Cardiac atrium fibroblast (primary cell): ENCODE measurements at places on chromosomes 13 and 19. TPM values are rescaled to one million over a fixed set of nuclear protein-coding genes. Genes with fewer than 3 reads are reported as not detected.

Gene RNF6
- total RNA-seq = 21.5 and 27.1 TPM in 2 replicates

Gene ELSPBP1
- total RNA-seq = not detected in 2 replicates

Gene SLITRK6
- total RNA-seq = 1.4 TPM in 1 of 2 replicates, not detected in the other

Gene METTL21C
- total RNA-seq = not detected in 2 replicates

Gene SIGLEC12
- not detected in 2 replicates for total RNA-seq

Gene POSTN
- total RNA-seq = 1,807 and 2,554 TPM in 2 replicates

Gene SYCN
- not detected in 2 replicates for total RNA-seq

Gene KCNJ14
- total RNA-seq = 0.36 and 0.49 TPM in 2 replicates

Gene C5AR2
- total RNA-seq = not detected in 2 replicates

Gene ZSCAN1
- total RNA-seq = 0.54 TPM in 1 of 2 replicates, not detected in the other

Gene C1QTNF9
- not detected in 2 replicates for total RNA-seq

Gene GPC6
- total RNA-seq = 15.2 and 27.5 TPM in 2 replicates

Gene ZNF71
- 4.0 and 9.4 TPM in 2 replicates for total RNA-seq

Gene SLAIN1
- total RNA-seq = 0.65 TPM in 1 of 2 replicates, not detected in the other

Gene ZNF709
- 2.5 and 2.6 TPM in 2 replicates for total RNA-seq

Gene KLK5
- not detected in 2 replicates for total RNA-seq

Gene TLE2
- 20.1 and 49.1 TPM in 2 replicates for total RNA-seq

Gene TFPT
- total RNA-seq = 13.9 and 22.2 TPM in 2 replicates

Gene KIR2DL4
- total RNA-seq = not detected in 2 replicates

Gene CYP2S1
- total RNA-seq = 0.65 TPM in 1 of 2 replicates, not detected in the other

Gene UBE2L5
- total RNA-seq = not detected in 2 replicates

Gene ZNF816
- total RNA-seq = 3.8 and 23.7 TPM in 2 replicates

Gene CBY2
- not detected in 2 replicates for total RNA-seq

Gene CGB7
- 0.97 TPM in 1 of 2 replicates, not detected in the other for total RNA-seq

Gene CAPN12
- 2.8 TPM in 1 of 2 replicates, not detected in the other for total RNA-seq

Gene RNF17
- 0.32 TPM in 1 of 2 replicates, not detected in the other for total RNA-seq

Gene GRK1
- not detected in 2 replicates for total RNA-seq

Gene FOXA3
- not detected in 2 replicates for total RNA-seq

Gene ATP1A3
- 4.9 TPM in 1 of 2 replicates, not detected in the other for total RNA-seq

Gene ZNF701
- total RNA-seq = 8.3 and 13.4 TPM in 2 replicates

Gene SIGLECL1
- total RNA-seq = not detected in 2 replicates

Gene TMEM190
- total RNA-seq = not detected in 2 replicates

Gene BRCA2
- 2.1 and 6.1 TPM in 2 replicates for total RNA-seq

Gene LMTK3
- total RNA-seq = 0.49 TPM in 1 of 2 replicates, not detected in the other

Gene PNMA8B
- 0.97 and 1.3 TPM in 2 replicates for total RNA-seq

Gene CGB2
- total RNA-seq = not detected in 2 replicates
